GM23248 (cell line): ENCODE measurements at places on chromosomes 16 and 17. TPM values are rescaled to one million over a fixed set of nuclear protein-coding genes. Genes with fewer than 3 reads are reported as not detected.
A peak's percentile ranks its signal among the peaks of the same experiment; 100 is the strongest.

RNF112 gene
- total RNA-seq = 7.8 and 9.1 TPM in 2 replicates

KRTAP4-9 gene
- total RNA-seq = not detected in 2 replicates

SEPTIN12 gene
- not detected in 2 replicates for total RNA-seq

MT1E gene
- 178 TPM in 2 replicates for total RNA-seq

TAC4 gene
- total RNA-seq = not detected in 2 replicates

NAGS gene
- 1.8 and 2.8 TPM in 2 replicates for total RNA-seq

NPIPB6 gene
- 0.32 TPM in 1 of 2 replicates, not detected in the other for total RNA-seq

ADAP2 gene
- not detected in 2 replicates for total RNA-seq

CA7 gene
- 0.65 TPM in 1 of 2 replicates, not detected in the other for total RNA-seq

RASD1 gene
- total RNA-seq = 0.89 and 2.2 TPM in 2 replicates

CPNE7 gene
- 7.7 and 10.1 TPM in 2 replicates for total RNA-seq

NTN3 gene
- 1.8 TPM in 1 of 2 replicates, not detected in the other for total RNA-seq

DNA sequence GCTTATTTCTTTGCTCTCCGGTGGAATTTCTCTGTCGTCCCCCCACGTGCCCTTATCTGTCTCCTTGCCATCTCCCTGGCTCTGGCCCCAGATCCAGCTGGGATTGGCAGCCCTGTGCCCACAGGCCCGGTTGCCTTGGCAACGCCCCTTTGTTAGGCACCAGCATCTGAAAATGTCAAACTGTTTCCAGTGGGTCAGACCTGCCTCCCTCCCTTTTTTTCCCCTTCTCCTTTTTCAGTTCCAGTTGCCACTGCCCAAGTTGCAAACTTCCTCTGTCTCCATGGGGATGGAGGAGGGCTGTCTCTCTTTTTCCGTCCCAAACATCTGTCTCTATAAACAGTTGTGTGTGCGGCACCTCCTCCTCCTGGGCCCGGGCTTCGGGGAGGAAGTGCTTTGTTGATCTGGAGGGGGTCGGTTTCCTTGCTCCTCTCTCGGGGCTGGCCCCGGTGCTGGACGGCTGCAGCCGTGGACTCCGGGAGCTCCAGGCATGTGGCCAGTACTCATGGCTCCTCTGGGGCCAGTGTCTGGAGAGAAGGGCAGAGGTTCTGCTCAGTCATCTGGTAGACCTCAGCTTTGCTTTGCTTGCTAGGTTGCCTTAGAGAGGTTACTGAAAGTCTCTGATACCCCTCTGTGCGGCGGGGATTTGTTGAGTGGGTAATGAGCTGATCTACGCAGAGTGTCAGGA, 35.3 kb downstream of the SOCS3 start:
- peak overlapping the region; percentile 95 for H3K27ac ChIP-seq
- H3K27me3 ChIP-seq = no peaks in the 10 kb centered on the region
- H3K36me3 ChIP-seq = no peaks in the 10 kb centered on the region
- DNase-seq = peak; percentile 88
- H3K4me3 ChIP-seq = peak overlapping the region; percentile 40

GRCh38 chr17:40187238-40187637, 10.0 kb downstream of the RAPGEFL1 start:
- H3K27me3 ChIP-seq = no peaks in the 10 kb centered on the region
- DNase-seq = no peak
- H3K4me3 ChIP-seq = no peak overlapping the region
- H3K4me1 ChIP-seq = no peaks in the 10 kb centered on the region
- no peaks in the 10 kb centered on the region for H3K36me3 ChIP-seq

GRCh38 chr16:9567666-9568065, 476.2 kb downstream of the HAPSTR1 start:
- no peak overlapping the region for H3K27ac ChIP-seq
- no peaks in the 10 kb centered on the region for H3K27me3 ChIP-seq
- DNase-seq = no peak
- no peaks in the 10 kb centered on the region for H3K4me1 ChIP-seq
- no peak overlapping the region for H3K4me3 ChIP-seq
- no peaks in the 10 kb centered on the region for H3K36me3 ChIP-seq

- no peaks in the 10 kb centered on the region for H3K27me3 ChIP-seq
- peak; percentile 88 for DNase-seq
- H3K4me3 ChIP-seq = no peak overlapping the region
- peaks cover 36% of the 10 kb centered on the region for H3K4me1 ChIP-seq
- H3K36me3 ChIP-seq = no peaks in the 10 kb centered on the region
- H3K27ac ChIP-seq = peak overlapping the region; percentile 58
Measured at GRCh38 chr17:42365136-42365535, 23.1 kb downstream of the STAT3 start.

DNA sequence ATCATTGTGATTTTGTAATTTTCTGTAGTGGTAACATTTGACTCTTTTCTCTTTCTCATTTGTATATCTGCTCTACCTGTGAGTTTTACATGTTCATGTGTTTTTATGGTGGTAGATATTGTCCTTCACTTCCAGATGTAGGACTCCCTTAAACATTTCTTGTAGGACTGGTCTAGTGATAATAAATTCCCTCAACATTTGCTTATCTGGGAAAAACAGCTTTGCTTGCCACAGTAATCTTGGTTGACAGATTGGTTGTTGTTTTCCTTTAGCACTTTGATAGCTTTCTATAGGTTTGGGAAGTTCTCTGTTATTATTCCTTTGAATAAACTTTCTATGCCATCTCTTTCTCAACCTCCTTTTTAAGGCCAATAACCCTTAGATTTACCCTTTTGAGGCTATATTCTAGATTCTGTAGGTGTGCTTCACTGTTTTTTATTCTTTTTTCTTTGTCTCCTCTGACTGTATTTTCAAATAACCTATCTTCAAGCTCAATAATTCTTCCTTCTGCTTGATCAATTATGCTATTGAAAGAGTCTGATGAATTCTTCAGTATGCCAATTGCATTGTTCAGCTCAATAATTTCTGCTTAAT, 32.1 kb upstream of the GINS3 start:
- H3K27ac ChIP-seq = no peak overlapping the region
- DNase-seq = no peak
- H3K27me3 ChIP-seq = peaks cover 12% of the 10 kb centered on the region
- H3K4me1 ChIP-seq = no peaks in the 10 kb centered on the region

- no peaks in the 10 kb centered on the region for H3K27me3 ChIP-seq
- peak overlapping the region; percentile 90 for H3K27ac ChIP-seq
Measured at GRCh38 chr16:77833921-77834634, 45.7 kb downstream of the VAT1L start.

GRCh38 chr17:45363498-45363897, 46.7 kb upstream of the MAP3K14 start:
- no peak for DNase-seq
- H3K4me1 ChIP-seq = peaks cover 9% of the 10 kb centered on the region; the same call in 1 of the 2 replicates
- no peak overlapping the region for H3K4me3 ChIP-seq
- no peak overlapping the region for H3K27ac ChIP-seq
- H3K36me3 ChIP-seq = no peaks in the 10 kb centered on the region

DNA sequence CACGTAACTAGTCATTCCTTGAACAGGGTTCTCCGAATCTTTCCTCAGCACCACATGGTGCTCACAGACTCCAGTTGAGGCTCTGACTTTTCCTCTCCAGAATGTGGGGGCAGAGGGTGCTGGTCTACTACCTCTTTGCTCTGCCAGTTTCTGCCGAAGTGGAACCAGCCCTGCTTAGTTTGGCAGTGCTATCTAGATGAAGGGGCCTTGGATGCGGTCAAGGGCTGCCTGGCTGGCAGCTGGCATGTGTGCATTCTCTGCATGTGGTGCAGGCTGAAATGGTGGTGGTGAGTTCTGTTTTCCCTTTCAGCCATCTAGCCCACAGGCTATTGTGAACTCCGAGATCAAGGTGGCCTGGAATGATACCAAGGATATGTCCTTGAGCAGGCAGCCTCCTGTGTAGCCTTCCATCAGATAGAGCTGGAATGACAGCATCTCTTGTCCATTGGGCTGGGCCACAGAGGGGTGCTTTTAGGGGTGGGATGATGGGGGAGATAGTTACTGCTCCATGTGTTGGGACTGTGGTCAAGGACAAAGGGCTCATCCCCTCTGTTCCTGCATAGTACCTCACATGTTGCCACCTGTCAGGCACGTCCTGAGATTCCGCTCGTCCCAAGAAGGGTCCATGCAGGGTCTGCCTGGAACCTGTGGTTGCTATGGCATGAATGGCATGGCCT, 2.0 kb downstream of the DYNLL2 start:
- H3K36me3 ChIP-seq = peaks cover 21% of the 10 kb centered on the region; the same call in 1 of the 2 replicates
- DNase-seq = peak; percentile 16
- no peaks in the 10 kb centered on the region for H3K27me3 ChIP-seq
- H3K4me3 ChIP-seq = peak overlapping the region; percentile 87

DNA sequence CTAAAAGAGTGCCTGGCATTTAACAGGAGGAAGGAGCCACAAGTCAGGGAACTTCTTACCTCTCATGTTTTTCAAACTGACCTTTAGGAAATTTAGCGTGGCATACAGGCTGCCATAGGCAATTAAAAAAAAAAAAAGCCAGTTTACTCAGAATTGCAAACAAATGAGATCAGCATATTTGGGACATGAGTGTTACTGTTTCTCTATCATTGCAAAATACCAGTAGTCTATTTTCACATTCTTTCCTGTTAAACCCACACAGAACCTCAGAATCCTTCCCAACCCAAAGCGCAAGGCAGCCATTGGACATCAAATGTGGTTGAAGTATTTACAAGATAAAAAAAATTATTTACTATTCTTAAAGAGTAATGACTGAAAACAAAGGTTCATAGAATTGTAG, 366.4 kb upstream of the DYNLRB2 start:
- peak; percentile 89 for DNase-seq
- H3K4me3 ChIP-seq = peak overlapping the region; percentile 29
- peaks cover 38% of the 10 kb centered on the region for H3K4me1 ChIP-seq
- H3K27ac ChIP-seq = peak overlapping the region; percentile 85
- H3K36me3 ChIP-seq = no peaks in the 10 kb centered on the region

GRCh38 chr16:12157517-12158093, 181.1 kb downstream of the SNX29 start:
- peak overlapping the region; percentile 96 for H3K27ac ChIP-seq
- peak; percentile 66 for DNase-seq
- no peaks in the 10 kb centered on the region for H3K36me3 ChIP-seq
- H3K4me3 ChIP-seq = no peak overlapping the region
- H3K4me1 ChIP-seq = peaks cover 38% of the 10 kb centered on the region

DNA sequence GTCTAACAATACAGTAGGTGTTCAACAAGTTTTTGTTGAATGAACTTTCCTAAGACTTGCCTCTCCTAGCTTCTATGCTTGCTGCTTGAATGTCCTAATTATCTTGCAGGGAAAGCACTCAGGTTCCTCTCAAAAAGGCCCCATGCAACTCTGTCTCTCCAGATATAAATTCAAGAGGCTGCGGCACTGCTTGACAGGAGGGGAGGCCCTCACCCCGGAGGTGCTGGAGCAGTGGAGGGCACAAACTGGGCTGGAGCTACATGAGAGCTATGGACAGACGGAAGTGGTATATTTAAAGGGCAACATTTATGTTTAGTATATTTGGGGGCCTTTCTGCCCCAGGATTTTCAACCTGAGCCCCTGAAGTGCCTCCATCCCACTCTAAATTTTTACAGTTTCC, 14.4 kb downstream of the THUMPD1 start:
- no peak for DNase-seq
- H3K27ac ChIP-seq = no peak overlapping the region
- no peaks in the 10 kb centered on the region for H3K36me3 ChIP-seq
- no peaks in the 10 kb centered on the region for H3K27me3 ChIP-seq
- H3K4me3 ChIP-seq = no peak overlapping the region

DNA sequence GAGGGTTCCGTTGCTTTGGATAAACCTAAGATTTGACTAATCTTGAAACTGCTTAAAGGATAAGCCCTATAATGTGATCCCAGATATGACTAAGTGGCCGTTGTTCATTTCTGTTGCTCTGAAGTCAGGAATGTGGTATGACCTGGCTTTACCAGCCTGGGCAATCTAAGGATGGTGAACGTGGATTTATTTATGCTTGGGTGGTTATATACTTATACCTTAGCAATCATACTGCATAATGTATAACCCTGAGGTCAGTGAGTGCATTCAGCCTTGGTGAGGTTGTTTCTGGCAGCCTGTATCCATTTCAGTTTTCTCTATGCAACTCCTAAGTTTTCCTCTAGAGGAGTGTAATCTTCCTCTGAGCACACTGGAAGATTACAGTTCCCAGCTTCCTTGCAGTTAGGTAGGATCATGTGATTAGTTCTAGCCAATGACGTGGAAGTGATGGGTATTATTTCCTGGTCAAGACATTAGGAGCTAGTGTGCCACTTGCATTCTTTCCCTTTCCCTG, 41.9 kb downstream of the FTO start:
- peak; percentile 84 for DNase-seq
- H3K27ac ChIP-seq = peak overlapping the region; percentile 92
- H3K4me1 ChIP-seq = peaks cover 41% of the 10 kb centered on the region
- H3K4me3 ChIP-seq = peak overlapping the region; percentile 26

DNA sequence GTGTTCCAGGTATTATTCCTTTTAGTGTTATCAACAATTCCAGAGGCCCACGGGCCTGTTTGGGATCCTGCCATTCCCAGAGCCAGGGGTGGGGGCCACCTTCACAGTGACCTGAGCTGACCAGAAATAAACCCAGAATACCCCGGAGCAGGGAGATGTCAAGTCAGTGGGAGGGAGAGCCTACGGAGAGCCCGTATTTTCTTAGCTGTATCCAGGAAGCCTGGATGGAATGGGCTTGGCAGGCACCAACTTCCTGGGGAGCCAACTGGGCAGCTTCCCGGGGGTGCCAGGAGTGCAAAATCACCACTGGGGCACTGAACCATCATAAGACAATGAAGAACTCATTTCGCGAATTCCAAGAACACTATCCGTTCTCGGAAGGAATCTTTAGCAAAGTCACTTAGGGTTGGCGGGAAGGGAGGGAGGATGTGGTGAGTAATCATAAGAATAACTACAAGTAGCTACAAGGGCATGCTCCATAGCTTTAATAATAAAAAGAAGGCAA, 13.2 kb upstream of the MRTFB start:
- 0 out of 2 replicates have a peak, but pooled peaks cover 3% of the 10 kb centered on the region for H3K27me3 ChIP-seq
- H3K4me1 ChIP-seq = no peaks in the 10 kb centered on the region
- no peak for DNase-seq
- H3K27ac ChIP-seq = no peak overlapping the region
- no peak overlapping the region for H3K4me3 ChIP-seq
- no peaks in the 10 kb centered on the region for H3K36me3 ChIP-seq

DNA sequence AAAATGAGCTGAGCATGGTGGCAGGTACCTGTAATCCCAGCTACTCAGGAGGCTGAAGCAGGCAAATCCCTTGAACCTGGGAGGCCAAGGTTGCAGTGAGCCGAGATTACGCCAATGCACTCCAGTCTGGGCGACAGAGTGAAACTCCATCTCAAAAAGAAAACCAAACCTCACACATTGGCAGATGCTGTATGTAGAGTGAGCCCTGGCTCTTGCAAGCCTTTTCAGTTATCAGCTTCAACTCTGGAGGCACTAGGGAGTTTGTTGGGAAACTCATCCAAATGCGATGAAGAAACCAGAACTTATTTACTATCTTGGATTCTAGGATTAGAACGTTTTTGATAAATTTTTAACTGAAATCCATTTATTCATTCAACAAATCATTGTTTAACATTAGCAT, 56.9 kb upstream of the RASL10B start:
- no peak overlapping the region for H3K27ac ChIP-seq
- peaks cover 47% of the 10 kb centered on the region for H3K36me3 ChIP-seq
- H3K27me3 ChIP-seq = no peaks in the 10 kb centered on the region
- no peak overlapping the region for H3K4me3 ChIP-seq

GRCh38 chr17:77723071-77723908, 235.2 kb upstream of the TNRC6C start:
- H3K36me3 ChIP-seq = no peaks in the 10 kb centered on the region
- H3K4me3 ChIP-seq = no peak overlapping the region

- H3K36me3 ChIP-seq = no peaks in the 10 kb centered on the region
- no peaks in the 10 kb centered on the region for H3K27me3 ChIP-seq
- H3K4me3 ChIP-seq = no peak overlapping the region
- H3K27ac ChIP-seq = no peak overlapping the region
- peaks cover 5% of the 10 kb centered on the region; the same call in 1 of the 2 replicates for H3K4me1 ChIP-seq
Measured at GRCh38 chr16:71373073-71373472, 14.6 kb downstream of the CALB2 start.
